NCI-H1436 treated with DMSO at 0.1 percent for 48 hours (cell line): ENCODE measurements at places on chromosomes 6 and 20.

GRCh38 chr20:57795342-57795697, 85.5 kb upstream of the PMEPA1 start:
- DNase-seq = no peak

- no peak for DNase-seq
These were observed 154.0 kb downstream of the ID4 start for GRCh38 chr6:19991176-19991575.

DNA sequence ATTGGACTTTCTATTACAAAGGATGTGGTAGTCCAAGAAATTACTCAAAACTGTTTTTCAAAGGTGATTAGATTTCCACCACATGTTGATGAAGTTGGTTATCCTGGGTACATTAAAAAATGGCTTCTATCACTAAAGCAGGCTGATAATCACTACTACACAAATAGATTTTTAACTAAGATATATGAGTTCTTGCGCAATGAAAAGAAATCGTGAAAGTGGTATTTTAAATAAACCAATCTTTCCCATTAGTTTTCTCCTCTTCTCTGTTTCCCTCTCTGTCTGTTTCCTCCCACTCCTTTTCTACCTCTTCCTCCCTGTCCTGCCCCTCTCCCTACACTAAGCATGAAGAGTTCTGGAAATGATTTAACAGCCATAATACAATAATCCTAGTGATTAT, 487.9 kb upstream of the CITED2 start:
- DNase-seq = no peak

GRCh38 chr6:34791701-34792604, at the start of gene BLTP3A:
Gene BLTP3A, plus strand, starts transcription at chr6:34792083. Its CDS starts 168 bp downstream, at chr6:34792251.
- DNase-seq = no peak

DNA sequence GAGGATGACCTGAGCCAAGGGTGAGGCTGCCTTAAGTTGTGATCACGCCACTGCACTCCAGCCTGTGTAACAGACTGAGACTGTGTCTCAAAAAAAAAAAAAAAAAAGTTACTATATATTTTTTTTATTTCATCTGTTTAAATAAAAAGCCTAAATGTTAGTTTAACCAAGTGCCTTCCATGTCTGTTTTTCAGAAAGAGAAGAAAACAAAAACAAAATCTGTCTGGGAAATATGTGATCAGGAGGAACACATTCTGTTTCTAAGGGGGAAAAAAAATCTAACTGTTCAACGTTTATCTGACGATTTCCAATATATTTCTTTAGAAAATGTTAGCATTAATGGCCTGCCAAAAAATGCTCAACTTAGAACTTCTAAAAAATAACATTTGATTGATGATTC, 147.0 kb downstream of the IPCEF1 start:
- no peak for DNase-seq

DNA sequence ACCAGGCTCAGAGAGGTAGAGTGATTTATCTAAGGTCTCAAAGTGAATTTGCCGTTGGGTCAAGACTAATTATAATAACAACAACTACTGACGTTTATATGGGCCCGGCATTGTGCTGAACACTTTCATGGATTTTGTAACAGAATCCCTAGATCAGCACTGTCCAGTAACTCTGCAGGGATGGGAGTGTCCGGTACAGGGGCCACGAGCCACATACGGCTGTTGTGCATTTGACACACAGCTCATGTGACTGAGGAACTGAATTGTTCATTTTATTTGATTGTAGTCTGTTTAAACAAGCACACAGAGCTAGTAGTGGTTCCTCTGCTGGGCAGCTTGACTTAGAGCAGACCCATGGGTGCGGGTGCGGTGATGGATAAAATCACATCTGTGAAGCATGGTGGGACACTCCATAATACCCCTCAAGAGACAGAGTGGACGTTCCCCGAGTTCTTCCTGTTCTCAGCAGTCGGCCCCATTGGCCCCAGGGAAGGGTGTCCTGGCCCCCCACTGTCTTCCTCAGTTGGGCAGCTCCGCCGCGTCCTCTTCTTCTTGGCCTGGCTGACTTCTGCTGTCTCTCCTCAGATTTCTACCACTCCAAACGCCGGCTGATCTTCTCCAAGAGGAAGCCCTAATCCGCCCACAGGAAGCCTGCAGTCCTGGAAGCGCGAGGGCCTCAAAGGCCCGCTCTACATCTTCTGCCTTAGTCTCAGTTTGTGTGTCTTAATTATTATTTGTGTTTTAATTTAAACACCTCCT, 6.8 kb downstream of the CDKN1A start:
- no peak for DNase-seq

- DNase-seq = no peak
These were observed 994.6 kb upstream of the ADGRB3 start for GRCh38 chr6:67640484-67640883.

DNA sequence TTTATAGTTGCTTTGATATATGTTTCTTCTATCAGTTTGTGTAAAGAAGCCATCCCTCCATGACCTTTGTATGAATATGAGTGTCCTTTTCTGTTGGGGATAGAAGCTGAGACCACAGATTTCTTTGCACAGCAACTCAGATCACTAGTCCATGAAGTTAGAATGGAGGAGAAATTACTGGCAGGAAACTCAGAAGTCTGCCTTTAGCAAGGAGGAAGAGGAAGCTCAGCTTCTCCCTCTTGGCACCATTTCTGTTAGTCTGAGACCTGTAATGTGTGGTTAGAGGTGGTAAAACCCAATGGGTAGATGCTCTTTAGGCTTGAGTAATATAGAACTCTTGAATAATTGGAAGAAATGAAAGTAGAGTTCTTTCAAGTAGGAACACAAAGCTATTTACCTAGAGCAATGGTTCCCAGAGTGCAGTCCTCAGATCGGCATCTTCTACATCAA, 995.3 kb upstream of the FLRT3 start:
- no peak for DNase-seq

DNA sequence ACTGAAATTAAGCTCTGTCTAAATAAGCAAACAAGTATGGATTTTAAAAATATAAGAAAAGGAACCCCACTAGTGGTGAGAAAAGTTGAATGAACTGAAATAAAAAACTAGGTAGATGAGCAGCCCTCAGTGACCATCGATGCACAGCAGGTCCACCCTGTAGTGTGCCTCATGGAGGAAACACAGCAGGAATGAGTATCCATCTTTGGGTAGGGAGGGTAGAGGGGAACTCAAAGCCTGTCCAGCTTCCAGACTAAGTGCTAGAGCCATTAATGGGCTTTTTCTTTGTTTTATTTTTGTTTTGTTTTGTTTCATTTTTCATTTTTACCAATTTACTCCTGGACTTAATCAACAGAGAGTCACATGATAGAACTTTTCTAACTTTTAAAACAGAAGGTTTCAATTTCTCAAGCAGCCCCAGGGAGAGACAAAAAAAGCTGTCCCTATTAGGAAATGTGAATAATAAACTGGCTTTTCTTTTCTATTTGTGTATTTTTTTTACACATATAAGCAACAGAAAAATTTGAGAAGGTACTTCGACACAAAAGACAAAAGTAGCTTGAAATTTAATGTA, 700.6 kb downstream of the HACE1 start:
- no peak for DNase-seq

DNA sequence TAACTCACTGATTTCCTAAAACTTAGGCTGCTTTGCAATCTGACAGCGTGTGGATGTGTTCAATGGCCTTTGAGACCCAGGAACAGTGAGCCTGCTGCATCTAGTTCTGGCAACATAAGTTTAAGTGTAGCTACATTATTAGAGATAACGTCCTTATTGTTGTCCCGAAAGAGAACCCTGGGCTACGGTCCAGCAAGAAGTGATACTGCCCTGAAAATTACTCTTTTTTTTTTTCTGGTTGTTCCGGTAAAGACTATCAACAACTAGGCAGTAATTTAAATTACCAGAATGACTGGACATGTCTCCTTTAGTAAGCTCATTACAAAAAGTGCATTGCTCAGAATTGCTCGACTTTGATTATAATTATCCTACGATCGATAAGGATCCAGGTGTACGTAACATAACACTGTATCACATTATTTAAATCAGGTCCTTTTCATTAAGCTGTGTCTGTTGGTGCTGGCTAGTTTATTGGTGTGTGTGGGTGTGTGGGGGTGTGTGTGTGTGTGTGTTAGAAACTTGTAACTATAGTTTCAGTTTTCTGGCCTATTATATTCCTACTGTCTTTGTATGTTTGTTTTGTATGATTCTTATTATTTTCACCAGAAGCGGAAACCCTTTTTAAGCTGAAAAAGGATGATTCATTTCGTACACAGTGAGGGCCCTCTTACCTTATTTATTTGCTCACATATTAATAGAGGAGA, 3.0 kb downstream of the TSHZ2 start:
- no peak for DNase-seq
